ENCODE measurements at places on chromosomes 2 and 18.

GRCh38 chr2:100236166-100236565 is 86.1 kb downstream of the LONRF2 start:
- DNase-seq, result no peak

DNA sequence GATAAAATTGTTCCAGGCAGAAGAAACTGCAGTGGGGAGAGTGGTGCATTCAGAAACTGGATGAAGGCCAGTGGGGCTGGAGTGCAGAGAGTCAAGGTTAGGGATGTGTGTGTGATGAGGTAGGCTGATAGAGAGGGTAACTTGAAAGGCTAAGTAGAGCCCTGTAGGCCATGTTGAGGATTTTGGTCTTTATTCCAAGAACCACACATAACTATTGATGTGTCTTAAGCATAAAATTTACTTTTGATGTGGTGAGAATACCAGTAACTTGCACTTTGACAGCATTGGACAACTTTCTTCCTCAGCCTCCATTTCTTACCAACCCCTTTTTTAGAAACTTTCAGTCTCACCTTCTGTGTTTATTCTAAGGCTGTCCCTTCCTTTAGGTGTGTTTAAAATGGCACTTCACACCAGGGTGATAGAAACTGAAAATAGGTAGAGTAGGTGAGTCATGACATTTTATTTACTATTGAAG is 22.6 kb downstream of the MTX2 start:
- DNase-seq, result no peak

DNA sequence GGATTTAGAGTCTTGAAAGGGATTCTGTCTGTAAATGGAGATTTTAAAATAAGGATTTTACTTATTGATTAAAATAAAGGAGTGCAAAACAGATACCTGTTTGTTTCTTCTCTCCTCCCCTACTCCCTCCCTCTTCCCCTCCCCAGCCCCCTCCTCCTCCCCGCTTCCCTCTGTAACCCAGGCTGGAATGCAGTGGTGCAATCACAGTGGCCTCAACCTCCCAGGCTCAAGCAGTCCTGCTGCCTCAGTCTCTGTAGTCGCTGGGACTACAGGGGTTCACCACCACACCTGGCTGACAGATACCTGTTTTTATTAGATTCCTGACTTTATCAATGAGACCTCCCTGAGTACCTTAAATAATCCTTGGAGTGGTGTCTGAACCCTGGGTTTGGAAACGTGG is 57.1 kb downstream of the OXER1 start:
- DNase-seq, result no peak

DNA sequence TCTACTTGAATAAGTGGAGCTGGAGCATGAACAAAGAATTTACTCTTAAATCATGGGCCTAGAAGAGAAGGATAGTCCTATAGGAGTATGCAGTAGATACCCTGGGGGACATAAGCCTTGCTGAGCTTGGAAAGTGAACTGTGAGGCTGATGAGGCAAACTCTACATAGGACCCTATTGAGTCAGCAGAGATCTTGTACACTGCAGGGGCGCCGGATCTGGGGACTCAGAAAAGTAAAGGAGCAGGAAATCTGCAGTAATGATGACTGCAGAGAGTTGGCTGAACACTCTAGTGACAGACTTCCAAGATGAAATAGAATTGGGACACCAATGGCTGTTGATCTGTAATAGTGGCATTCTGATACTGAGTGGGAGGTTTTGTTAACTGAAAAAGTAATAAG is 543.7 kb downstream of the XIRP2 start:
- no peak for DNase-seq

DNA sequence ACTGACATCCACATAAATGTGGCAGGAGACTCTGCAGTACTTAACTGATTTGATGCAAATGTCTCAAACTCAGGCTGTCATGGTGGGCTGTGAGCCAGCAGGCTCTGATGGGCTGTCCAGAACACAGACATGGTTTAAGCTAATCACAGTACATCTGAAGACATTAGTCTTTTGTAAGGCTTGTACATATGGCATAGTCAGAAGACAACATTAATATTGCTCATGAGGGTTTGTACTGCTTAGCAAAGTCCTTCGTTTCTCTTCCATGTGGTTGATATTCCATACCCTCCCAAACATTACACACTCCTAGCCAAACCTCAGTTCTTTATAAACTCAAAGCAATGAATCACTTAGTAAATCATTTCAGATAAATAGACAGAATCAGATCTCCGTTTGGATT is 330.6 kb downstream of the RND3 start:
- no peak for DNase-seq

DNA sequence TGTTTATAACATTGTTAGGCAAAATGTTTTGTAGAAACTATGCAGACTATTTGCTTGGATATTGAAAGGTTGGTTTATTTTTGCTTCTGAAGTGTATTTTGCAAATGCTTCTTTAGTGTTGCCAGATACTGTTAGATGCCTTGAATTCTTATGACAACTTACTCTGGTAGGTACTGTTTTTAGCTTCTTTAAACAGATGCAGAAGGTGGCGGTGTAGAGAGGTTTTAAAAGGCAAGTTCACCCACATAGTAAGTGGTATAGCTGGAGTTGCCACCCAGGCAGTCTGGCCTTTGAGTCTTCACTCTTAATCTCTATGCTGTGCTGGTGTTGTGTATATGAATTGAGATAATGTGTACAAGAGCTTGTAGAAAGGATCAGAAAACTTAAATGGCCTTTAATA is 3.6 kb downstream of the PCYOX1 start:
- DNase-seq, result no peak

DNA sequence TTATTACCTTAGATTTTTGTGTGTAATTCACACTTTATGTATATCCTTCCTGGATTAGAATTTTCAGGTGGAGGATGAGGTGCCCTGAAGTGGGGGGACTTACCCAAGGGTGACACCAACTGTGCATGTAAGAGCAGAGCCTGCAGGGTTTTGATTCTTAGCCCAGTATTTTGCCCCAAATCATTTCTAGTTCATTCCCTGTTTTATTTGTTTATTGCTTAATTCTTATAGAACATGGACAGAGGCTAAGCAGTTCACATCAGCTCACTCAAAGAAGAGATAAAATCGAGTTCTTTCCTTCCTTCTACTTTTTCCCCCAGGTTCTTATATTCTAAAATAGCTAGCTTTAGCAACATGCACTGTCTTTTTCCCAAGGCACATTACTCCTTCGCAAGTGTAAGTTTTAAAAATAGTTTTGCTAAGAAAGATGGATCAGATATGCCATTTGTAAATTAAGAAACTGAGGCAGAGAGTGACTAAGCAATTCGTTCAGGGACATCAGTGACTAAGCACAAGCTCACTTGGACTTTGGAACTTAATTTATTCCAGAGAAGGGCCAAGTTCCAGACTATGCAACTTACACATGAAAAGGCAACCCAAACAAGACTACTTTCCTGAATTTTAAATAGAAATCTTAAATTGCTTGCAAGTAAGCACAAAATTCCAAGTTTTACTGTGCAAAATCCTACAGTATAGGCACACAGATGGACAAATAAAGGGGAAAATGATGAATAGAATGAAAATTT is 427.9 kb upstream of the POU3F3 start:
- DNase-seq, result no peak

- no peak for DNase-seq
Observed at GRCh38 chr2:44778221-44778654, 163.3 kb upstream of the SIX3 start.

DNA sequence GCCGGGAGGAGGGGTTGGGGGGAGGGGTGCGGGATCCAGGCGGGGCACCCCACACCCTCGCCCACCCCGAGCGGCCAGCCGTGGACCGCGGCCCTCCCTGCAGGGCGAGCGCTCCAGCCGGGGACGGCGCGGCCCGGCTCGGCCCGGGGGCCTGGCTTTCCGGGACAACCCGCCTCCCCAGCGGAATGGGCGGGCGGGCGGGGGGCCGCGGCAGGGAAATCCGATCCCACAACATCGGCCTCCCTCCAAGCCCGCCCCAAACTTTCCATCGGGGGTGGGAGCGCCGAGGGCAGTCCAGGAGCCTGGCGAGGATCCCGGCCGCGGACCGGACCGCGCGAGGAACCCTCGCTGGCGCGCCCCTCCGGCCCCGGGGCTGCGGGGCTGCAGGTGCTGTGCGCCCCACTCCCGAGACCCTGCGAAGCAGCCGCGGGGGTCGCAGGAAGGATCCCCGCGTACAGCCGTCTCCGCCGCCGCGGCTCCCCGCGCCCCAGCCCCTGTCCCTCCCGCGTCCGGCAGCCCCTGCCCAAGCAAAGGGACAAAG is 529 bp downstream of the SEMA4C start:
- DNase-seq, result peak; percentile 81

- DNase-seq, result peak; percentile 21
Observed at GRCh38 chr2:186780701-186781316, 68.2 kb downstream of the ZSWIM2 start.

GRCh38 chr18:8706791-8707555 is 1.6 kb downstream of the MTCL1 start:
- DNase-seq, result peak; percentile 73

DNA sequence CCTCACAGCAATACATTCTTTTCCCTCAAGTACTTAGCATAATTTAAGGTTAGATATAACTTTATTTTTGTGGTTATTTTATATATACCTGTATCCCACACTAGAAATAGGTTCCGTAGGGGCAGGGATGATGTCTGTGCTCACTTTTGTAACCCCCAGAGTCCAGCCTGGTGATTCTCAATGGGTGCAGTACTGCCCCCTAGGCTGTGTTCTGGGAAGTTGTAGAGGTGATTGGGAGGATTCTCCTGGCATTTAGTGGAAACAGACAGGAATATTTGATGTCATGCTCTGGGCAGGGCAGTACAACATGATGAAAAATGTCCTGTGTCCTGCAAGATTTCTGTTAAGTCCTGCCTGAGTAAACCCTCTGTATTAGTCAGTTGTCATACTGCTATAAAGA is 333.3 kb downstream of the PLCL1 start:
- no peak for DNase-seq

DNA sequence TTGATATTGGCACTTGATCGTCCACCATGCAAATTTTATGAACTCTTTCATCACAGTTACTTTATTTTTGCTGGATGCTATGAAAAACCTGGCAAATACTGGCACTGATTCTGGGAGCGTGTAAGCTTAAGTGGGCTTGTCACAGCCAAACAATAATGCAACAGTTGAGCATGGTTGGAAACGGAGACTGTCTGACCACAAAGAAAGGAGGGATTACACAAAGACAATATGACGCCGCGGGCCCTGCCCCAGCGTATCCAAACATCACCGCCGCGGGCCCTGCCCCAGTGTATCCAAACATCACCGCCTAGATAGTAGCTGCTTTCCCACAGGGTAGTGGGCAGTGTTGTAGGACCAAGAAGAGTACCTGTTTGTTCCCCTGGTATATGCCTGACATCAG is 135.9 kb downstream of the PRPF40A start:
- DNase-seq, result no peak

GRCh38 chr2:20536619-20537422 is 89.9 kb downstream of the RHOB start:
- no peak for DNase-seq

DNA sequence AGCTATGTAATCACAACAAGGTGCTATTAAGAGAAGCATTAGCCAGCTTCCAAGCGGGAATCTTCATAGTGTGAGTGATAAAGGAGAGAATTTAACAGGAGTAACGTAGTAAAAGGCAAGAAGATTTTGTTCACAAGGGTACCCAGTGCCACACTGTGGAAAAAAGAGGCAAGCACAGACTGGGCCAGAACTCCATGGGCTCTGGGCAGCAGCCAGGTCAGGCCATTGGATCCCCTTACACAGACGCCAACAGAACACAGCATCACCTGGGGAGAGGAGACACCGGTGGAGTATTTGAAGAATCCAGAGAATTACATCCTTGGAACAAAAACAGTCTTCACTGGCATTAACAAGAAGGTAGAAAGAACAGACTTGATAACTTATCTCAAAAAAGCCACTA is 21.2 kb downstream of the AMER3 start:
- no peak for DNase-seq

- DNase-seq, result no peak
Observed at GRCh38 chr18:10515456-10515855, 10.4 kb upstream of the NAPG start.

DNA sequence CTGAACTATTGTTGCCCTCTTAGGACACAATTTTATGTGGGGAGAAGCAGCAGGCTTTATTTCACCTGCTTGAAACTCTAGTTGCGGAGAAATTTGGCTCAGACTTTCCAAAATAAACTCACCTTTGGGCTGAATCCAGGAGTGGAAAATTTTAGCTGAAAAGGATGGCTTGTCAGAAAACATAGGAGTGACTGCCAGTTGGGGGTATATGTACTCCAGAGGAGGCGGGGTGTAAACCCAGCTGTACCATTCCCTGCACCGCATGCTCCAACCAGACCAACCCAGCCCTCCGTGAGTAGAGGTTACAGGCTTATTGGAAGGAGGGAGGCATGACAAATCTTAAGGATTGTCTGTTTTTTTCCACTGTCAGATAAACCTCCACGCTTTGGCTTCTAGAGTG is 53.8 kb downstream of the PRKCE start:
- no peak for DNase-seq

GRCh38 chr2:127105656-127106456 is 1.1 kb downstream of the BIN1 start:
- DNase-seq, result peak; percentile 62

GRCh38 chr18:43587538-43588153 is 310.4 kb upstream of the SYT4 start:
- DNase-seq, result peak; percentile 35

- DNase-seq, result no peak
Observed at GRCh38 chr2:240344904-240345303, 90.6 kb upstream of the GPC1 start.

- DNase-seq, result peak; percentile 42
Observed at GRCh38 chr2:172673056-172673683, 62.5 kb upstream of the RAPGEF4 start.

DNA sequence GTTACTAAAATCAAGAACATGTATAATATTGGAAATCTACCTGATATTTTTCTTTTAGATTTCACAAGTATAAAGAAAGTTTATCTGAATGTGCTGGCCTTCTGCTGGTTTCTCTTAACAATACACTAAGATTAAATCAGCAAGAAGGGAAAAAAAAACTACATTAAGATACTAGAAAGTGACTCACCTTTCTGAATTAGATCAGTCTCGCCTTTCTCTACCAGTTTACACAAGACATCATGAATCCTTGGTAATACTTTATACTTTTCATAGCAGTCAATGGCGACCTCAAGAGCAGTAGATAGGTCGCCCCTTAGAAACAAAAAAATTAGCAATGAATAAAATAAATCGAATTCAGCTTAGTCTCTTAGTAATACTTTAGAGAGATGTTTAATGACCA is 61.2 kb downstream of the LRPPRC start:
- DNase-seq, result no peak

DNA sequence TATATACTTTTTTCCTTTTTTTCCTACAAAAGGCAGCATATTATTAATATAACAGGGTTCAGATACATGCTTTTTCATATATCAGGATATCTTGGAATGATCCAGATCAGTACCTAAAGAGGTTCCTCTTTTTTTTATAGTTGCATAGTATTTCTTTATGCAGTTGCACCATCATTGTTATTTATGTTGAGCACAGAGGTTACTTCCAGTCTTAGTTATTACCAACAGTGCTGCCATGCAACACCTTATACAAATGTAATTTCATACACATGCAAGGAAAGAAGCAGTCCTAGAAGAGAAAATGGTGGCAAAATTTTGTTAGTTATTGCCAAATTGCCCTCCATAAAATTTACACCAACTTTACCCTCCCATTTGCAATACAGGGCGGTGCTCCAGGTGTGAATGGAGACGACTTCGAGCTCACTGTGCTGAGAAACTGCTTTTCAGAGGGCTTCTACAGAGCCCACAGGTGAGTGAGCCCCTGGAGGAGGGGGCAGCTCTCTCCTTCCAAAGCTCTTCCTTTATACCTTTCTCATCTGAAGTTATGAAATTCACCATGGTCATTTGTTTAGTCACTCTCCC is 30.0 kb upstream of the KCMF1 start:
- no peak for DNase-seq

GRCh38 chr2:118165595-118165994 is 77.3 kb downstream of the INSIG2 start:
- no peak for DNase-seq
